ENCODE measurements at places on chromosomes 5 and 9.

- DNase-seq: no peak
Measured at GRCh38 chr5:36590513-36591286, 15.7 kb upstream of the SLC1A3 start.

GRCh38 chr5:6814816-6815215 lies 101.6 kb downstream of the TENT4A start:
- DNase-seq: no peak

- no peak for DNase-seq
Measured at GRCh38 chr5:107248066-107248695, 422.6 kb downstream of the EFNA5 start.

DNA sequence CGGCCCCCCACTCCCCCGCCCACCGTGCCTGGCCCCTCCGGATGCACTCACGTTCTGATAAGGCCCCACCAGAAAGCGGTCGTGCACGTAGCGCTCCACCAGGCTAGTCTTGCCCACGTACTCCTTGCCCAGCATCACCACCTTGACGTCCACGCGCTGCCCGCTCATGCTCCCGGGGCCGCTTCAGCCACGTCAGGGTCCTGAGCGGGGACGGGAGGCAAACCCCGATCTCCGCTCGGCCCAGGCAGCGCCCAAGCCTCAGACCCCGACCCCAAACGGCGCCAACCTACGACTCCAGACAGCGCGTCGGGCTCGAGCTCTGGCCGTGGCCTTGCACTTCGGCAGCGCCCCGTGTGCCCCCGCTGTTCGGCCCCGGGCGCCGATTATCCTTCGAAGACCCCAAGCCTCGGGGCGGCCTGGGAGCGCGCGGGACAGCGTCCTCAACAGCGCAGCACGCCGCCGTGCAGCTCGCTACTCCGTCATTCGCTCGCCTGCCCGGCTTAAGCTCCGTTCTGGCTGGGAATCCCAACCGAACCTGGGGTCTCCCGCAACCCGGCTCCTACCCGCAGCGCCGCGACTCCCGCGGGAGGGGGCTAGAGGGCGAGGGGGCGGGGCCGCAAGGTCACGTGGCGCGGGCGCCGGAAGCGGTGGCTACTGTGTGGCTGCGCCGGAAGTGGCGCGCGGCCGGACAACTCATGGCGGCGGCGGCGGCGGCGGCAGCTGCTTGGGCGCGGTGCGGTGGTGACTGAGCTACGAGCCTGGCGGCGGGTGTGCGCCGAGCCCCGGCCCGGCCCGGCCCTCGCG lies at the start of the genes PRELID1 and RAB24:
TSS of gene PRELID1 (plus strand) at position 679 of the 804 bp plus-strand sequence. CDS start 187 bp downstream, outside the sequence.
TSS of gene RAB24 (minus strand) at position 599 of the 804 bp plus-strand sequence. CDS start at position 168, 431 bp downstream.
- DNase-seq: peak; percentile 84

GRCh38 chr5:132380047-132380446 lies 10.5 kb downstream of the SLC22A5 start:
- no peak for DNase-seq

DNA sequence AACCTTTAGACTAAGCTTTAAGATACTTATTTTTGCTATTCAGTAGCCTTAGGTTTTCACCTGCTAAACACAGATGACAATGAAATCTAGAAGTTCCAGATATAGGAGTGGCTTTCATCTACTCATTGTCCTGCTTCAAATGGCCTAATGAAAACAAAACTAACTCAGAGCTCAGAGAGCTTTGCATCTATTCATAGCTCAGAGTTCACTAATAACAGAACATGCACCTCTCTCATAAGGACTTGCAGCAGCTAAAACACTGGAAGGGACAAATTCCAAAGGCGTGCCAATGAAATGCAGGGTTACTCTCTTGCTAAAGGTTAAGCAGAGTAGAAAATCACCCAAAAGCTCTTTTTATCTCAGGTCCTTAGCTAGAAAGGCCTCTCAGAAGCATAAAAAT lies 29.0 kb downstream of the SLC31A2 start:
- no peak for DNase-seq

GRCh38 chr9:19441730-19442129 lies 32.9 kb downstream of the ACER2 start:
- DNase-seq: no peak

- DNase-seq: no peak
Measured at GRCh38 chr5:178279026-178279722, 46.6 kb upstream of the PHYKPL start.
